ENCODE measurements at places on chromosomes 5 and 9.

DNA sequence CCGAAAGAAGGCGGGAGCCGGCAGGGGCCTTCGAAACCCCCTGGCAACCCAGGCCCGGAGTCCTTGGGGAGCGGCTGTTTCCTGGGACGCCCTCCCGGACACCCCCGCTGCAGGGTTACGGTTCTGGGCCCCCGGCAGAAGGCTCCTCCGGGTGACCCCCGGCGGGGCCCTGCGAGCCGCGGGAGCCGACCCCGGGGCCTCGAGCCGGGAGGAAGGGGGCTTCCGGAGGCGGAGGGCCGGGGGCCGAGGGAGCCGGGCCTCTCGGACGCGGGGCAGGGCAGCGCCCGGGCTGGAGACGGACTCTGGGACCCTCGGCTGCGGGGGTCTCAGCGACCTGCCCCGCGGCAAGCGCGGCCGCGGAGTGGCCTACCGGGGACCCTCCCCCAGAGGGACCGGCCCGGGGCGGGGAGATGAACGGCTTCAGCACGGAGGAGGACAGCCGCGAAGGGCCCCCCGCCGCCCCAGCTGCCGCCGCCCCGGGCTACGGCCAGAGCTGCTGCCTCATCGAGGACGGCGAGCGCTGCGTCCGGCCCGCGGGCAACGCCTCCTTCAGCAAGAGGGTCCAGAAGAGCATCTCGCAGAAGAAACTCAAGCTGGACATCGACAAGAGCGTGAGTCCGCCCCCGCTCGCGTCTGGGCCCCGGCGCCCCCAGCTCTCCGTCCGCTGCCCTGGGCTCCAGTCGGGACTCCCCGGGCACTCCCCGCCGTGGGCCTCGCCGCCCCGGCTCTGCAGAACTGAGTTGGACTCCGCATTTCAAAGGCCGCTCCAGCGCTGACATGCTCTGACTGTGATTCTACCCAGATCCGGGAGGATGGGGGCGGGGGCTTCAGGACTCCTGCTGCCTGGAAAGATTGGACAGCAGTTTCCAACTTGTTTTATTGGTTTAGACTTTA, 645 bp downstream of the SAP30L start:
- peak; percentile 43 for DNase-seq

DNA sequence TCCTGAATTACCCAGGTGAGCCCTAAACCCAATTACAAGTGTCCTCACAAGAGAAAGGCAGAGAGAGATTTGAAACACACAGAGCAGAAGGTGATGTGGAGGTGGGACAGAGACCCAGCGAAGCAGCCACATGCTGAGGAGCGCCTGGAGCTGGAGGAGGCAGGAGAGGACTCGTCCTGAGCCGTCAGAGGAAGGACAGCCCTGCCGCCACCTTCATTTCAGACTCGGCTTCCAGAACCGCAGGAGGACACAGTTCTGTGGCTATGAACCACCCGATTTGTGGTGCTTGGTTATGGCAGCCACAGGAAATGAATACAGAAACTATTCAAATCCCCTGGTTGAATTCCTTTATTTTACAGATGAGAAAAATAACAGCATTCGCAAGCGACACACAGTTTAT, 16.4 kb upstream of the FBP1 start:
- no peak for DNase-seq

DNA sequence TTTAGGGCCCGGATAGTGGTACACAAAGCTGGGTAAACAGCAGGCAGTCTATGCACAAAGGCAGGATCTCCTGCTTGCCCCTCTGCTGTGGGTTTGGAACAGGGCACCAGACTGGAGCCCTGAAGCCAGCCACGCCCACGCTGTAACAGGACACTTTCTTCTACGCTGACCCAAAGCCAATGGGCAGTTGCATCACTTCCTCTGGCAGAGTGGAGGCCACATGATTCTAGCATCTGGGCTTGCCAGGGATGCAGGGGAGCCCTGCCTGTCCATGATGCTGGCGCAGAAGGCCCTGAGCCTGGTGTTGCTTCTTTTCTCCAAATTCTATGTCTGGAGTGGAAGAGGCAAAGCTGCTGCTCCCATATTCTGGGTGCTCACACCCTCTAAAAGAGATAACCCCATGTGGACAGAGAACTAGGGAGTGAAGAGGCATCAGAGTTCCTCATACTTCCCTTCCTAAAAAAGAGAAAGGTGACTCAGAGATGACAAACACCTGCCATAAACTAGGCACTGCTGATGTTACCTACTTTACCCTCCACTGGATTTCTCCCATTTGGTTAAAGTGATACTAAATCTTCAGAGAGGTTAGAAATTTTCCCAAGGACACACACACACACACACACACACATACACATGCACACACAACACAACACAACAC, 260.3 kb upstream of the KLF4 start:
- peak; percentile 84 for DNase-seq

GRCh38 chr5:122846051-122846550, 688 bp downstream of the SNX24 start:
- DNase-seq = peak; percentile 89

DNA sequence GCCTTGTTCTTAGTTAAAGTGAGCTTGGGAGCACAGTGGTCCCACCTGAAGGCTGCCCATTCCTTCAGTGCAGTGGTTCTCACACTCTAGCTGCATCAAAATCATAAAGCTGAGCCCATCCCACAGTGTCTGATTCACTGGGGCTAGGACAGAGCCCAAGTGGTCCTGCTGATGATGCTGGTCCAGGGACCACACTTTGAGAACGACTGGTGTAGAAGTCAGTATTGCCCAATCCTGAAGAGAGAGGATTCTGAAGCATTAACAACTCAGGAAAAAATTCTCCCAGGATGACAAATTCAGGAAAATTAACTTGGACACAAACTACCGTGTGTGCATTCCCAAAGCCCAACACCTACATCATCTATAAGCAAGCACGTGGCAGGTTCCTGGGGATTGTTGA, 176.2 kb downstream of the GABBR2 start:
- no peak for DNase-seq

GRCh38 chr5:167921796-167922195, 369.6 kb upstream of the WWC1 start:
- no peak for DNase-seq

- DNase-seq = peak; percentile 33
Observed at GRCh38 chr5:178502401-178503100, 87.6 kb downstream of the COL23A1 start.

- DNase-seq = peak; percentile 71
Observed at GRCh38 chr9:70192707-70193106, 66.1 kb upstream of the SMC5 start.

- DNase-seq = no peak
Observed at GRCh38 chr5:96455789-96456188, 22.7 kb upstream of the PCSK1 start.

DNA sequence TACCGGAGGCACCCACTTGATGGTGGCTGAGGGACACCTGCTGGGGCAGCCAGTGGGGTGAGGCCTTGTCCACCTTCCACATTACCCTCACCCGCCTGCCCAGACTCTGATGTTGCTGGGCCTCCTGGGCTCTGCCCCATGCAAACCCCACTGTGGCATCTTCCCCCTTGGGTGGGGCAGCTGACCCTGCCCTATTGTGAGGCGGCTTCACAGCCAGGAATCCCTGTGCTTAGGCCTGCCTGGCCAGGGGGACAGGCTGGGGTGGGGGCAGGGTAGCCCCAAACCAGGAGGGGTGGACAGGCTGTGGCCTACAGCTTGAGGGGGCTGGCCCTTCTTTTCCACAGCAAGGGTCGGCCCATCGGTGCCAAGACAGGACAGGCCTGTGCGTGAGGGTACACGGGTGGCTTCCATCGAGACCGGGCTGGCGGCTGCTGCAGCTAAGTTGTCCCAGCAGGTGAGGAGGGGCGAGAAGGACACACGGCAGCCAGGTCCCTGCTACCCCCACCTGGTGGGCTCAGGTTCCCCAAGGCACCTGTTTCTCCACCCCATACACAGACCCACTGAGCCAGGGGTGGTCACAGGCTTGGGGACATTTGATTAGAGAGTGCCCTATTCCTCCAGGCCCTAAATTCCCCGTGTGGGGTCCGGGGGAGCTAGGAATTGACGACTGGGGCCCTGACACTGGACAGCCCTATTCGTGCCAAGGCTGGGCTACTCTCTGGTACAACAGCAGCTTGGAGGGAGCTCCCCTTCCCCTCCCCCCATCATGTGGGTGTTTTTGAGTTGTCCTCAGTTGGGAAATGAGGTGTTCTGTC, 99.2 kb downstream of the PHF2 start:
- DNase-seq = no peak

DNA sequence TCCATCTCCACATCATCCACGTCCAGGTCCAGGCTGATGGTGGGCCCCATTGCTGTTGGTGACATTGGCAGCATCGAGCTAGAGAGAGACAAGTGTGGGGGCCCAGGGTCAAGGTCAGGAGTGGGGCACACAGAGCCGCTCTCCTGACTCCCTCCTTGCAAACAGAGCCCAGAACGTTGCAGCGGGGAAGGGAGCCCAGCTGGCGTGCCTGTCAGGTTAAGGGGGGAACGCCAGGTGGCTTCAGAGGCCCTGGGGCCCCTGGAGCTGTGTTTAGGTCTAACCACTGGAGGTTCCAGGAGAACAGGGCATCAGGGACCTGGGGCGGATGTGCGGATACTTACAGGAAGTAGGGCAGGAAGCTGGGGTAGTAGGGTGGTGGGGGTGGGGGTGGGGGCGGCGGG, 7.5 kb downstream of the RNF44 start:
- no peak for DNase-seq

GRCh38 chr9:84163052-84163650, 177.4 kb downstream of the SLC28A3 start:
- DNase-seq = no peak

- no peak for DNase-seq
Observed at GRCh38 chr9:133643362-133643755, 7.2 kb downstream of the DBH start.

DNA sequence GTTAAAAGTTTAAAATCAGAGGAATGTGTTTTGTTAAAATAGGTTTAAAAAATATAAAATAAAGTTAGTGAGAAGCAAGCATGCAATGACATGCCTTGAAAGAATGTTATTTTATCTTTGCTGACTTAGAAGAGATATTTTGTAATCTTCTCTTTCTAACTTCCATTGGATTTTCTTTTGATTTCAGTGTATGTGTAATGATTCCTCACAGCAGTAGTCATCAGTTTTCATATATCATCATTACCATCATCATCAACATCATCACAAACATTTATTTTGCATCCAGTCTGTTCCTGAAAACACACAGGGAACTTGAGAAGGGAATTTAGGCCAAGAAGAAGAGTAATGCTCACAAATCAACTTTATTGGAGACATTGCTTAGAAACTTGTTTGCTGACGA, 699.6 kb downstream of the TAF11L14 start:
- no peak for DNase-seq

GRCh38 chr9:111427186-111427585, 57.0 kb downstream of the ECPAS start:
- DNase-seq = peak; percentile 82

GRCh38 chr9:76161541-76161940, 232.7 kb downstream of the RFK start:
- DNase-seq = no peak

DNA sequence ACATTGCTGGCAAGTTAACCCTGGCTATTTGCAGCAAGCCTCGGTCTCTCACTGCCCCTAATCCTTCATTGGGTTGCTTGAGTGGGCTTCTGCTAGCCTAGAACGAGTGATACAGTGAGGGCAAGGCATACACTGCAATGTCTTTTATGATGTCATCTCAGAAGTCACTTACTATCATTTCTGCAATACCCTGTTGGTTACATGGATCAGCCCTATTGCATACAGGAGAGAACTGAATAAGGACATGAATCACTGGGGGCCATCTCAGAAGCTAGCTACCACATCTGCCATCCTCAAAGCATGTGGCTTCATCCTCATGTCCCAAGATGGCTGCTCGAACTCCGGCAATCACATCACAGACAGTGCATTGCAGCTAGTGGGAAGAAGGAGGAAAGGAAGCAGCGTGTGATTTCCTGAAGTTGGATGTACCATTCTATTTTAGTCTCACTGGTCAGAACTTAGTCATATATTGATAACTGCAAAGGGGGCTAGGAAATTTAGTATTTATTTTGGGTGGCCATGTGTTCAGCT, 33.3 kb upstream of the CDKN2AIPNL start:
- no peak for DNase-seq

- peak; percentile 72 for DNase-seq
Observed at GRCh38 chr9:81771571-81771970, 82.2 kb upstream of the TLE1 start.

GRCh38 chr9:21266733-21267484, 27.1 kb upstream of the IFNA14 start:
- no peak for DNase-seq

DNA sequence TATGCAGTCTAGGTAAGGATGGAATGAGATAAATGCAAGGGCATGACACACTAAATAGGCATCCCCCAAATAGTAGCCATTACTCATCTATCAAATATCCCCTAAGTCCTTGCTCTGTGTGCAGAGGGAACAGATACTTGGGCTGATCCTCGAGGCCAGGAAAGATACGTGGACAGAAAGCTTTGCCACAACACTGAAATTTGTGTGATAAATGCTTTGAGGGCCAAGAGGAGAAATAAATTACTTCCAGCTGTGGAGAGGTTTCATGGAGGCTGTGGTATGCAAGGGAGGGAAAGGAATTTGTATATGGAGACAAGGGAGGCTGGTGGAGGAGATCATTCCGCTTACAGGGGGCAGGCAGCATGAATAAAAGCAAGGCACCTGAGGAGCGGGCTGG, 18.5 kb downstream of the ATOX1 start:
- DNase-seq = peak; percentile 58

DNA sequence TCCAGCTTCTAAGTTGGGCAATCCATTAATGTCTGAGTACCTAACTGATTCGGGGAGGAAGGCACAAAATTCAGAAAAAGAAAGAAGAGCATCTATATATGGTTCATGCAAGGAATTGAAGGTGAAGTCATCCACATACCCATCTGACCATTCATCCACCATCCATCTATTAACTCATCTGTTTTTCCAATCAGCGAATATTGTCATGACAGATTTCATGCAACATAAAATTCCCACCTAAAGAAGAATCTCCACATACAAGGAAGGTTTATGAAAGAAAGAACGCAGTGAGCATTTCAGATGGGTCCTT, 164.7 kb downstream of the GRIA1 start:
- DNase-seq = no peak

GRCh38 chr5:42426016-42426415, 2.8 kb downstream of the GHR start:
- no peak for DNase-seq

DNA sequence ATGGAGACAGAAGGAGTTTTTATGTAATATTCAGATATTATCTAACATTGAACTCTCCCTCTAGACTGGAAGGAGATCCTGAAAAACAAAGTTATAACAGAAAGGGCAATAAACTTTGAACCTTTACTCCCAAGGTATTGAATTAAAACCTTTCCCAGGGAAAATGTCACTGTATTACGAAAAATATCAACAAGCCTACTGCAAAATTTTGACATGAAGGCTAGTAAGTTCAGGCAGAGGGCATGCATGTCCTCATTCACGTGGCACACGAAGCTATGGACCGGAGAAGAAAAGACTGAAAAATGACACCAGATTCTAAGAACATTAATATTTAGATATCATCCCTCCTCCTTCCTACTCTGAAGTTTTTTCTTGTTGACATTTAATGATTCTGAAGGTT, 638.8 kb downstream of the LRRC70 start:
- no peak for DNase-seq

Measured in PC-3 (cell line).